GM12864 (cell line): ENCODE measurements at places on chromosomes 16 and 17.

GRCh38 chr17:8697323-8697741 is 47.3 kb downstream of the CCDC42 start:
- no peak for DNase-seq

DNA sequence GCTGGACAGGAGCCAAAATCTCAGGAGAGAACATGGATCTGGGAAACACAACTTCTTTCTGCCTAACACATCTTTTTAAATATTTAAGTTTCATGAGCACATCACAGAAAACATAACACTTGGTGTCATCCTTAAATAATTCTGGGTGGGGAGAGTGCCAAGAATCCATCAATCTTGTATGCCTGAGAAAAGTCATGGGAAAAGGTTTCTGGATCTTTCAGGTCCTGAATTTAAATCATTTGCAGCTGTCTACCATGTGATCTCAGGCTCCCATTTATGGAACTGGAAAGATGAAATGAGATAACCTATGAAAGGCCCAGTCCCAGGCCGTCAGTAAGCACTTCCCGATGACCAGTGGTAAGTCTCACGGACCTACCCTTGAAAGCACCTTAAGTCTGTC is 15.1 kb downstream of the CDH11 start:
- no peak for DNase-seq

DNA sequence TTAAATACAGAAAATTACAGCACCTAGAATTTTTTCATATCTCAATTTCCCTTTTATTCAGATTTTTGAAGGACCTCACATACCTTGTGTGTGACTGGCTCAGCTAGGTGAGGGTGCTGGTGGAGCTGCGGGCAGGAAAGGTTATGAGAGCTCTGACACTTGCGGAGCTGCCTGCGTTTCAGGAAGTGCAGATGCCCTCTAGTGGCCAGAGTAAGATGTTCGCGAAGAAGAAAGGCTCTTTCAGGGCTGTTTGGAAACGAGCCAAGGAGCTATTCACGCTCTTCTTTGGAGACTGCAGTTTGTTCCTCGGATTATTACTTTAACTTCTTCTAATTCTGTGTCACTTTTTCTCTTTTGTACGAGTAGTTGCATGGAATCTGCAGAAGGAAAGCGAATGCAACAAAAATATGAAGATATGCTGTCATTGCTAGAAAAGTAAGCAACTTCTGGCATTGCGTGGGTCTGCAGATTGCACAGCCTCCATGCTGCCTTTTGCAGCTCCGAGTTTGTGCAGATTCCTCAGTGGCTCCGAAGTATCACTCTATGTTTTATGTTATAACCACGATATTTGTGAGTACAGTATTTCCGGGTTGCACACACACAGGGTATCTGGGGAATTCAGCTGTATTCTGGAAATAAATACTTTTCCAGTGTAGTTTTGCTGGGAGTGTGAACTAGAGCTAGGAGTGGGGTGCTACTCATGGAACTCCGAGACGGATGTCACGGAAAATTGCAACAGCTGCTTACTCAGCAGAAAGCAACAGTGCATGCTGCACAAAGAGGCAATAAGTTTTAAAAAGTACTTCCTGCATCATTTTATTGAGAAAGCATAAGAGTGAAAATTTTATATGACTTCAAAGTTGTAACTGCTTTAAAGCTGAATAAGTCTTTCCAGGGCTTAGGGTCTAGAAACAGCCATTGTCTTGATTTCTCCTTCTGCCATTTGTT is 46.3 kb downstream of the DNAH9 start:
- peak; percentile 1 for DNase-seq

GRCh38 chr17:51166987-51167931 is 1.0 kb downstream of the NME2 start:
- no peak for DNase-seq

DNA sequence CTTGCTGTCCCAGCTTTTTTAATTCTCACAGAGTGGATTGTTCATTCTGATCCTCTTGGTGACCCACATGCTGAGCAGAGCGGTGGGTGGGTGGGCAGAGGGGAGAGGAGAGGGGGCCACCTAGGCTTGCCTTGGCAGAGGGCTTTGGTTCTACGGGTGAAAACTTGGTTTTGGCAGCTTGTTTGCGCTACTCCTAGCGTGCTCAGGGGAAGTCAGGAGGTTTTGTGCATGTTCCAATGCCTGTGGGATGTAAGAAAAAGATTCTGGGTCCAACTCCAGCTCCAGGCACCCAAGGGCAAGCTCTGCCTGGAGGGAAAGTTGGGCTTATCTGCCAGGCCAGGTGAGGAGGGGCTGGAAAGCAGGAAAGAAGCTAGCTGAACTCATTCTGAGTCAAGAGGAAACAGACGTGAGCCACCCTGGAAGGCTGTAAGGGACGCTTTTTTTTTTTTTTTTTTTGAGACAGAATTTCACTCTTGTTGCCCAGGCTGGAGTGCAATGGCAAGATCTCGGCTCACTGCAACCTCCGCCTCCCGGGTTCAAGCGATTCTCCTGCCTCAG is 169.1 kb downstream of the WSCD1 start:
- no peak for DNase-seq

DNA sequence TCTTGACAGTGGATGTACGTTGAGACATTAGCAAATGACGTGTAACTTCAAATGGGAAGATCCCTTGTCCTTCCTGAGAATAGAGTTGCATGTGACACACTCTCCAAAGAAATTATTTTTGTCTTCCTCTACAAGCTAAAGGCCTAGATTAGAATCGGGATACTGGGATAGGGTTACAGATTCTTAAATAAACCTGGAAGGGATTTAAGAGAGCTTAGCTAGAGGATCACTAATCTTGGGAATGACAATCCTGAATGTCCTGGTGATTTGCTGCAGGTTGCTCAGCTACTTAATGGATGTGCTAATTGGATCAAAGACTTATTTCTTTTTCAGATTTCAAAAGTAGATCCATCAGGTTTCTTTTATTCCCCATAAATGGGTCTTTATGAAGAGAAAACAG is 101.9 kb downstream of the KCNJ2 start:
- no peak for DNase-seq

- DNase-seq = no peak
These were observed 122.5 kb downstream of the ZNF423 start for GRCh38 chr16:49733313-49734009.

GRCh38 chr17:9726291-9726690 is 65.1 kb downstream of the DHRS7C start:
- DNase-seq = no peak

- peak; percentile 16 for DNase-seq
These were observed 17.3 kb downstream of the BAHCC1 start for GRCh38 chr17:81412490-81413093.

GRCh38 chr17:6269478-6269877 is 165.4 kb downstream of the AIPL1 start:
- no peak for DNase-seq

GRCh38 chr17:57086069-57086930 is 1.3 kb downstream of the AKAP1 start:
- no peak for DNase-seq

DNA sequence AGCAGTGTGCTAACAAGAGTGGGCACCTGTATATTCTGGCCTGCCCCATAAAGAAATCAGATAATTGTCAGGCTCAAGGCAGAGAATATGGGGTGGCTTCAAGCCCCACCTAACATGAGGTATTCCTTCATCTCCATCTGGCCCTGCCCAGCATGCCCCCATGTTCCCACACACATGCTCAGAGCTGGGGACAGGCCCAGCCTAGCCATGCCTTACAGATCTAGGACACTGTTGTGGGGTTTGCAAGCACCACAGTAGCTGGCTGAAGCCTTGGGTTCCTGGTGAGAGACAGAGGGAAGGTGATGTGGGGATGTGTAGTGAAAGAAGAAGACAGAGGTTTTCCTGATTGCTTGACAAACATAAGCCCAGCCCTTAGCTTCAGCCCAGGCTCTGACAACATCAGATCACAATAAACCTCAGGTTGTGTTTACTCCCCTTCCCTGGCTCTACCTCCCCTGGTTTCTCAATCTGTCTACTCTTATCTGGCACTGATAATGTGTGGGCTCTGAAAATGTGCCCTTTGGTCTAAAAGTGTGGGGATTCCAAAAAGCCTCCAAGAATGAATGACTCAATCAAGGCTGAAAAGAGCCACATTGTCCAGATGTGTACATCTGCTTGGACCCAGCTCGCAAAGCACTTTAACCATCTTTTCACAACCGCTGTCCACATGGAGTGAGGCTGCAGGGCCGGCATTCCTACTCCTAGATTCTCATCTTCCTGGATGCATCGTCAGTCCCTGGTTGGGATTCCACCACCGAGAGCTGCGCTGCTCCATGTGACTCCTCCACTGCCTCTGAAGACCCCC is 34.4 kb downstream of the CDRT4 start:
- DNase-seq = no peak

- DNase-seq = no peak
These were observed 277.1 kb downstream of the XYLT1 start for GRCh38 chr16:17193566-17194100.

DNA sequence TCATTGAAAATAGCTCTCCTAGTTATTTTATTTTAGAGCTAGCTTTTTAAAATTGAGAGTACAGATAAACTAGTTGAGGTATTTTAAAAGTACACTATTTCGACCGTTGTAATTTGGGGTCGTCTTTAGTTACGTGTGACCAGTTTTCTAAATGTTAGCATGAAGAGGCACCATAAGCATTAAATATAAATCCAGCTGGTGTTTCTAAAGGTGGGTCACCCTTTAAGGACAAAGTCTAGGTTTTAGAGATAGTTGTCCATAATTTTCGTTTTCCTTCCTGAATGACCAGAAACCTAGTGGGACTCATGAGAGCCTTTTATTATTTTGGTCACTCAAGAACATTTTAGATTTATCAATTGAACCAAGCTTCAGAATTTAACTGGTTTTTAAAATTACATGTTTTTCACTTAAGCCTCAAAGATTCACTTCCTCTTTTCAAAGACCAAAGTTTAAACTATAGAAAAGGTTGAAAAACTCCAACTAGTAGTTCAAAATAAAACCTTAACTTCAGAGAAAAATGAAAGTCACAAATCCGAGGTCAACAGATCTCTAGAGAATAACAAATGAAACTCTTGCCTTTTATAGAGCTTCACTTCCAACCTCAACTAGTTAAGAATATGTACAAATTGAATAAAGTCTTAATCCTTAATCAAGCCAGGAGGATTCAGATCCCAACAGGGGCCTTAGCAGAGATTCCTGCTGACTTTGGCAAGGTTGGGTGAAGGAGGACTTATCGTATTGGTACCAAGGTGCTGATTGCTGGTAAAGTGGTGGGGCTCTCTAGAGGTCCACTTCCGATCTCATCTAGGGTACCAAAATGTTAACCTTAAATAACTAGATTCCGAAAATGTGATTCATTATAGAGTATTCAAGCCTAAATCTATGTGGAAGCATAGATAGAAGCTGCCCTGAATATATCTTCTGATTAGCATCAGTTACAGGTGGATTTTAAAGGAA is 32.5 kb downstream of the PHKB start:
- DNase-seq = no peak

GRCh38 chr17:1718362-1719165 is 5.9 kb upstream of the WDR81 start:
- no peak for DNase-seq

DNA sequence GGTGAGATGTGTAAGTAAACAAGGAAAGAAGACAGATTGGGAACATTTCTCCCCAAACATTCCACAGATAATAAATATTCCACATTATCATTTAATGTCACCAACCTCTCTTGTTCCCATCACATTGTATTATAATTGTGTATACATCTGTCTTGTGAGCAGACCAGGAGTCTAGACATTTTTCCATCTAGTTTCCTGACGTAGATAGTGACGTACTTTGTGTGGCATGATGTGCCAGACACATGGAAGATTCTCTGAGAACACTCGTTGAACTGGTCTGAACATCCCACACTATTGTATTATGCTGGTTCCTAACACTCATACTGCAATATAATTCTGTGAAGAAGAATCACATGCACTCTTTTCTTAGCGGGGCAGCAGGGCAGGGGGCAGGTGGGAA is 34.0 kb downstream of the WSB1 start:
- no peak for DNase-seq

- no peak for DNase-seq
These were observed 34.7 kb upstream of the BRD7 start for GRCh38 chr16:50403491-50403890.
